Dermis microvascular lymphatic vessel endothelial cell (primary cell): ENCODE measurements at places on chromosomes 13 and 19. TPM values are rescaled to one million over a fixed set of nuclear protein-coding genes. Genes with fewer than 3 reads are reported as not detected.
A peak's percentile ranks its signal among the peaks of the same experiment; 100 is the strongest.

- no peak for DNase-seq
Observed at GRCh38 chr13:48875047-48875446, 100.7 kb upstream of the FNDC3A start.

DNA sequence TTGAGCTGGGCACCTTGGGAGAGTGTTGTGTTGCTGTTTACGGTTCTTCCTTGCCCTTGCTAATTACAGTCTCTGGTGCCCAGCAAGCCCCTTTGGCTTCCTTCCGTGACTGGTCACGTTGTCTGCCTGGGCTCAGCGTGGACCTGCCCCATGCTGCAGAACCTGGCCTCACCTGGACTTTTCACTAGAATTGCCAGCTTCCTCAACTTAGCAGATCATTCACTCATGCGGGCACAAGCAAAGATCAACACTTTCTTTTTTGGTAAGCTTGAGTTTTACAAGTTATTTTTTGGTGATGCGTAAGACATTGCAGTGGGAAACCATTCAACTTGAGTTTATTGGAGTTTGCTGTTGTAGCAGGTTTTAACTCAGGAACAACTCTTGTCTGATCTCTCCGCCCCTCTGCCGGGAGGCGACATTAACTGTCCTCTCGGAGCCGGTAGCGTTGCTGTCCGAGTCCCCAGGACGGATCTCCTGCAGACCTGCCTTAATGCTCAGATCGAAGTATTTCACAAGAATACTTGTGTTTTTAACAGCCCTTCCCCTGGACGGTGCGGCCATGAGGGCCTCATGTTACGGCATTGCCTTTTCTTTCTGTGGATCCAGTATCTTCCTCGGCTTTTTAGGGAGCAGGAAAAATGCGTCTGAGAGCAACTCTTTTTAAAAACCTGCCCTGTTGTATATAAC, 15.7 kb upstream of the TEX29 start:
- DNase-seq = no peak

The ZNF358 gene
- total RNA-seq = 8.3 and 21.7 TPM in 2 replicates

DNA sequence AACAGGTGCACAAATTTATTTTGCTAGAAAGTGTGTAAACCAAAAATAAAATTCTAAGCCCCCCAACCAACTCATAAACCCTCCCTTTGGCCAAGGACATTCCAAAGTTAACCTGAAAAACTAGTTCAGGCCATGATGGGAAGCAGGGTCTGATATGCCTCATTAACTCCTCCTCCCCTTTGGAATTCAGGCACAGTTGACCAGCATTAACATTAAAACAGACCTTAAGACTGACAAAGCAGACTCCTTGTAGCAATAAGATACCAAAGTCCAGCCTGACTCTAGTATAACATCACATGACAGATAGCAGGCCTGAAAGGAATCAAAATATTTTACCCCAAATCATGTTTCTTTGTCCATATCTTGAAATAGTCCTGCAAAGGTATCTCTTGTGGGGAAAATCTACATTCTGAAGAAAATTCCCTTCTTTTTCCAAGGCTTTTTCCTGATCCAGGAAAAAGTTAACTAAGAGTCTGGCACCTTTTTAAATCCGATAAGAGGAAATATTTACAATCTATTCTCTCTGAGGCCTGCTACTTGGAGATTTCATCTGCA, 19.7 kb downstream of the NEK5 start:
- DNase-seq = no peak

GRCh38 chr19:13172346-13173138, 22.3 kb downstream of the IER2 start:
- DNase-seq = no peak

GRCh38 chr13:66704110-66704509, 526.0 kb downstream of the PCDH9 start:
- DNase-seq = no peak

DNA sequence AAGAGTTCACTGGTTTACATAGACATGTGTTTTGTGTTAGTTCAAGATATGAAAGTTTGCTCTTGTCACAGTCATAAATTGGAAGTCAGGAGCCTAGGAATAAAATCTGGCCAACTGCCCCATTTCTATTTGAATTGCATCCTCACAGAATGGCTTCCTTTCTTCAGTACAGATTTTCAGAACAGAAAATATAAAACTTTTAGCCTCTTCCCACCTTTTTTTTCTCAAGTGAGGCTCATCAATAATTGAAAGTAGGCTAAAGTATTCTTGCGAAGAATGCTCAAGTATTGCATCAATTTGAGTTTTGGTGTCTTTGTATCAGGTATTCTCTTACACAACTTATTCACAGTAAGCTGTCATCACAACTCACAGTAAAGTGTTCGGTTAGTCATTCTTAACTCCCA, 802.7 kb downstream of the PCDH9 start:
- DNase-seq = no peak

The CLEC17A gene
- total RNA-seq = not detected in 2 replicates

The KLK2 gene
- not detected in 2 replicates for total RNA-seq

DNA sequence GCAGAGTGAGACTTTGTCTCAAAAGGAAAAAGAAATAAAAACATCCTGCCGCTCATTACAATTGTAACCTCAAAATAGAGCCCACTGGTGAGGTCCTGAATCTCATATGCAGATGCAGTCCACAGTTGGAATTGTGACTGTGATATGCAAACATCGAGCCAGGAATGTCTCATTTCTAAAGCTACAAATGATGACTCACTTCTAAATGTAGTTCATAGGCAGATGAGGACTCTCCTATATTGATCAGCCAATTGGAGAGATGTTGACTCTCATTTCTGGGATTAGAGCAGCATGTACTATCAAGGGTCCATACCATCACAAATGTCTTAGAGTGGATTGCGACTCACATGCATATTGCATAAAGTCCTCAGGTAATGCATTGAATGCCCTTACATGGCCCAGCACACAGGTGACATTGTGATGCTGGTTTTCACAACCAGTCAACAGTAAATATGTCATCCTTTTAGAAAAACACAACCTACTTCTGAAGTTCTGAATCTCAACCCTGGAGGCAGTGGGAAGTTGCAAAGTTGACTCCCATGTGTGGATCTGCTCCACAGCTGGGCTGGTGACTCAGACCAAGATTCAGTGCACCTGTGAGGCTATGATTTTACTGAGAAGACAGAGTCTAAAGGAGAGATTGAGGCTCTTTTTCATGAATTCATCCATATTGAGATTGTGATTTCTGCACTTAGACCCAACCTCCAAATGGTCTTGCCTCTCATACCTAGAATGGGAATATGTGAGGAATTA, 16.9 kb upstream of the ZNF254 start:
- no peak for DNase-seq

The CBY2 gene
- total RNA-seq = not detected in 2 replicates

DNA sequence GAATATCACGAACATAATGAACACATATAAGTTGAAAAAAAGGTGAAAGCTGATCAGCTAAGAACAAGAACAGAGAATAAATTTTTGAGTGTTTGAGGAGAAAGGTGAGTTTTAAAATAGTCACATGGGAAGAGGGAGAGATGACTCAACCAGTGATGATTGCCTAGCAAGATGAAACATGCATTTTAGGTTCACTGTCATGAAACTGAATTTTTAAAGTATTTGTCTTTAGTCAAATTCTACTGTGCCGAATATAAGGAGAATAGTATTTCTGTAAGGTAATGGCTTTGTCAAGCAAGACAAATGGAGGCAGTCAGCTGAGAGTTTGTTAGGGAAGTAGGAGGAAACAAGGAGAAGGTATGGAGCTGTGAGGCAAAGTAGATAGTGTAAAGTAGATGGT, 2557.4 kb downstream of the PCDH9 start:
- no peak for DNase-seq

- no peak for DNase-seq
Observed at GRCh38 chr13:39840201-39840600, 184.7 kb downstream of the COG6 start.

The CDC34 gene
- 85.2 and 89.6 TPM in 2 replicates for total RNA-seq

GRCh38 chr19:42132851-42133528, 744 bp upstream of the POU2F2 start:
- DNase-seq = peak; percentile 49

GRCh38 chr19:10335352-10335985, 2.1 kb upstream of the RAVER1 start:
- DNase-seq = no peak

The DNMT1 gene
- 21.0 and 22.7 TPM in 2 replicates for total RNA-seq

DNA sequence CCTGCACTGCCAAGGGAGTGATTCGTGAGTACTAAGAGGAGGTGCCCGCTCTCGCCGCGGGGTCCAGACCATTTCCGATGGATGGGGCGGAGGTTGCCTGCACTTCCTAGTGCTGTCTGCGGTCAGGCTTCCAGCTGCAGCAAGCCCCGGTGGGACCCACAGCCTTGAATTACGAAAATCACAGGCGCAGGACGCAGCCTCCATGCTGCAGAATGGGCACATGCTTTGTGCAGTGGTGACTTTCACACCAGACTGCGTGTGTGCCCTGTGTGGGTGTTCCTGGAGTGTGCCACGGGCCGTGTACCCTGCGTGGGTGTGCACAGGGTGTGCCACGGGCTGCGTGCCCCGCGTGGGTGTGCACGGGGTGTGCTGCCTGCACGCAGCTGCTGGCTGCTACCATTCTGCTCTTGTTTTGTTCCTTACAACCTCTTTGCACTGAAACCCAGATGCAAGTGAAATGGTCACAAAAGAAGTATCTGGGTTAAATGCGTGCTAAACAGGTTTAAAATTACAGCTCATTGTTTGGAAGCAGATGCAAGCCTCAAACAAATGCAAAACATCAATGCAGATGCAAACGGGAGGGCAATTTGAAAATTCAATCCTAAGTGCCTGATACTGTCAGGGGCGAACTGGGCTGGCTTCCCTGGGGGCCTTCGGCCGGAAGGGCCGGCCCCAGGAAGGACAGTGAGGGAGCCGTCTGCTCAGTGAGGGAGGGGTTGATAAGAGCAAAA, 221.2 kb upstream of the SOX1 start:
- no peak for DNase-seq

- DNase-seq = no peak
Observed at GRCh38 chr13:80841414-80841813, 500.5 kb upstream of the SPRY2 start.

The UNC13A gene
- total RNA-seq = 0.13 TPM in 2 replicates

The IL12RB1 gene
- 0.13 TPM in 2 replicates for total RNA-seq

DNA sequence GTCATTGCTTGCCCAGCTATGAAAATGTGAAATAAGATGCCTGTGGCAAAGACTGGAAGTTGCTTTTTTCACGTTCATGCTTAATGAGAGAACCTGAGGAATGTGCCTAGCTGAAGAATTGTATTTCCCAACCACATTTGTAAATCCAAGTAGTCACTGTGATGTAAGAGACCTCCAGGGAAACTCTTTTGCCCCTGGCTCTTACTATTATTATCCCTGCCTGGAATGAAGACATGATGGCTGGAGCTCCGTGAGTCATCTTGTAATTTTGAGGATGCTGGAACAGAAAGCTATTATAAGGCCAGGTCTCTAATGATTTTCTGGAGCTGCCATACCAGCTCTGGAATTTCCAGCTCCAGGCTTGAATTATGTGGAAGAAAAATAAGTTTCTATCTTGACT, 894.3 kb downstream of the DIAPH3 start:
- no peak for DNase-seq

The KMT2B gene
- 2.3 and 7.1 TPM in 2 replicates for total RNA-seq

- DNase-seq = no peak
Observed at GRCh38 chr19:46442808-46443450, 14.2 kb upstream of the PNMA8C start.

- DNase-seq = no peak
Observed at GRCh38 chr13:63514886-63515285, 2099.2 kb upstream of the PCDH20 start.

The SPC24 gene
- total RNA-seq = 31.1 and 80.0 TPM in 2 replicates

The ZNF665 gene
- total RNA-seq = 1.6 and 1.9 TPM in 2 replicates

The CCDC70 gene
- not detected in 2 replicates for total RNA-seq

- DNase-seq = no peak
Observed at GRCh38 chr13:97223037-97223710, 1.0 kb downstream of the MBNL2 start.

DNA sequence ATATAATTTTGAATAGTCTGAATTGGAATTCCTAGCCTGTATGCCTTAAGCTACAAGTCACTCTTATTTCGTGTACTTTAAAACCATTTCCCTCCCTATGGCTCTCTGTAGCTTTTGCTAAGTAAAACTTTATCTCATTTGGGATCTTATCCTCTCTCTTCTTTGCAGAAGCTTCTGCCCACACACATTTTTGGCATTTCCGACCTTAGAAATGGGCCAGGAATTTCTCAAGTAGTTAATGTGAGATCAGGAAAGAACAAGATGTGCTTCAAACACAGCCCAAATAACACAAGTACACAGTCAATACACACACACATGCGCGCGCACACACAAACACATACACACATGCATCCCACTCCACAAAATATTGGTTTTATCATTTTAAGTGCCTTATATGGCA, 931.0 kb upstream of the MIR17HG start:
- DNase-seq = no peak

DNA sequence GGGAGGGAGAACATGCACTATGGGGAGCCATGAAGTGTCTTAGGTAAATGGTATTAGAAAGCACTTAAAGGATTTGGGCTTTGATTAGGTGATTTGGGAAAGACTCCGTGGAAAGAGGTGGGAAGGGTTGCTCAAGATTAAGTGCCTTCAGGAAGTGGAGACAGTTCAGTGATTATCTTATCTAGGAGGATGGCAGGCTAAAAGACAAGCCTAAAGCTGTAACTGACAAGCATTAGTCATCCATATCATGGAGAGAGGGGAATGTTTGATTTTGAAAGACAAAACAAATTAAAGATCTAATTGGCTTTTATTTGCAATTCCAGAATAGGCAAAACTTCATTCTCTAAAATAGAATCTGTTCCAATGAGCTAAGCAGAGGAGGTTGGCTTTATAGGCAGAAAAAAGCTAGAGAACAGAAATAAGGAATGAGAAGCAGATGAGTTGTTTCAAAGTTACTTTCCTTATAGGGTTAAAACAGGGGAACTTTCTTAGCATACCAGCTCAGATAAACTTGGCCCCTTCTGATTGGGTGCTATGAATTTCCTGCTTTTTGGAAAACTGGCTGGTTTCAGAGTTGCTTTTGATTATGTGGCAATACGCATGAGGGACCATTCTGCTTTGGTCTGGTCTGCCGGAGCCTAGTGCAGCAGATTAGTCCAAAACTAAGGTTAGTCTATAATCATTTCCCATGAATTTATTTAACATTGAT, 1.8 kb upstream of the DIAPH3 start:
- DNase-seq = no peak

GRCh38 chr19:33644284-33644836, 22.6 kb downstream of the CHST8 start:
- no peak for DNase-seq

The ADGRE2 gene
- 0.13 and 0.38 TPM in 2 replicates for total RNA-seq

GRCh38 chr19:43639519-43640423, at the start of gene CADM4:
CADM4 (minus strand) TSS chr19:43639850; CDS start chr19:43639790, 60 bp downstream.
- DNase-seq = no peak

GRCh38 chr19:39430675-39431593, 4.8 kb downstream of the RPS16 start:
- DNase-seq = peak; percentile 100
